ENCODE measurements at places on chromosomes 3 and 15.
A peak's percentile ranks its signal among the peaks of the same experiment; 100 is the strongest.

DNA sequence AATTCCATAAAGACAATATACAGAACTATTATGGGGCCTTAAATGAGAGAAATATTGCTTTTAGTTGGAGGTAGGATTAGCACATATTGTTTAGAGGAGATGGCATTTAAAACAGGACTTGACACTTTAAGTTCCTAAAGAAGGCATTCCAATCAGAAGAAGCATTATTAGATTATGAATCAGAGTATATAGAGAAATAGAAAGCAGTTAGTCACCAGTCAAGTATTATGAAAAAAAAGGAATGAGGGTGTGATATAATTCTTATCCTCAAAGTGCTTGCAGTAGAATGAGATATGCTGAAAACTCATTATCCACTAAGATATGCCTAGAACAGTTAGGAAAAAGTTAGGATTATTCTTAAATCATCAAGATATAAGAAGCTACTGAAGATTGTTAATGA lies 456.2 kb downstream of the ZNF385D start:
- no peak for DNase-seq

DNA sequence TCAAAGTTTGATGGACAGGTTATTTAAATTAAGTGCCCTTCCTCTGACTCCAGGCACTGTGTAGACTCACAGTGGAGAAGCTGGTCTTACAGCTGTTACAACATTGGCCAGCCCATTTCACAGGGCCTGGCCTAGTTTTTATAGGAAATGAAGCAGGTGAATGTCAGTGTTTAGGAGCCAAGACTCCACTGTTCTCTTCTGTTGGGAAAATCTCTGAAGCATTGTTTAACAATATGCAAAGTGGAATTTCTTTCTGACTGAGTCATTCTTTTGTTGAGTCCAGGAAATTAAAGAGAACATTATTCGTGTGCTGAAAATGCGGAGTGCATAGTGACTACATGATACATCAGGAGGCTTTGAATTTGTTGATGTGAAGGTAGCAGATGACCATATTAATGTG lies 64.7 kb downstream of the ARRDC4 start:
- DNase-seq: peak; percentile 65

GRCh38 chr3:185916042-185916833 lies 21.6 kb downstream of the TRA2B start:
- DNase-seq: no peak

DNA sequence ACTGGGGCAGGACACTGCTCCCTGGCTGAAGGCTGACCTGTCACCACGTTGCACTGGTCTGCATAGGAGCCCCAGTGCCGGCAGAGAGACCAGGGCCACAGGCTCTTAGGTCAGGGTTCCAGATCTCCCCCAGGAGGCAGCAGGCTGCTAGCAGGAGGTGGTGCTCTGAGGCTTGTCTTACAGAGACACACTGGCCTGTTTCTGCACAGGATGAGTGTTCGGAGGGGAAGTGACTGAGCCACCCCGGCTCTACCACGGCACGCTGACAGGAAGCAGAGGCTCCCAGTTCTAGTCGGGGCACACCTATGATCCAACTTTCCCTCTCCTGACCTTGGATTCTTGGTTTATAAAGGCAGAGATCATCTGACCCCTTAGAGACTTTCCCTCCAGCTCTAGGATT lies 8.6 kb downstream of the FBXL22 start:
- DNase-seq: no peak

DNA sequence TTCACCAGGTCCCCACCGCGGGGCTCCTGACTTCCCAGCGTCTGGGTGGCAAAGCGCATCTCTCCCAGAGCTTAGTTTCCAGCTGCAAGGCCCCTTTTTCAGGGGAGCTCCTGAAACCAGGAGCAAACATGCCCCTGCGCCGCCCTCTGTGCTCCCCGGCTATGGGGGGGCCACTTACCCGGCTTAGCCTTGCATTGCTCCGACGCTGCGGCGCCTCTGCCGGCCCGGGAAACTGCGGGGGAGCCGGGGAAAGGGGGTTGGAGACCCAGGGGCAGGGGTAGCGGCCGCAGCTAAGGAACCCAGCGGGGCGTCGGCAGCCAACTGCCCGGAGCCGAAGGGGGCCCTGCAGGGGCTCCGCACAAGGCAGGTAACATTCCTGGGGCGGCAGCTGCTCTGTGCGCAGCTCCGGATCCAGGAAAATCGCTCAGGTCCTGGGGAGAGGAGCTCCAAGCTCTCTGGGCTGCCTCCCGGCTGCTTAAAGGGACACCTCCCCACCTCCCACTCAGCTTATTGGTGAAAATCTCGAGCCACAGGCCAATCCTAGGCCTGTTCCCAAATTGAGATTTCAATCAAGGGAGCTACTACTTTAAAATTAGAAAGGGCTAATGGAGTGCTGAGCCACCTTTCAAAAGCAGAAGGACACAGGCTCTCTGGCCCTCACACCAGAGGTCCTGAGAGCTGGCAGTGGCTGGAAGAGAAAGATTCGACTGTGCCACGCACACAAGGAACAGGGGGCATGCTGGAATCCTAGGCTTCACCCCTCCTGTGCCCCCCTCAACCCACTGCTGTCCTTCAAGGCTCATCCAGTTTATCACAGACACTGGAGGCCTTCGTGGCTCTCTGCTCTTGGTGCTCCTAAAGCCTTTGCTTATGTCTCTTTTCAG lies 42.7 kb upstream of the PRICKLE2 start:
- DNase-seq: no peak

DNA sequence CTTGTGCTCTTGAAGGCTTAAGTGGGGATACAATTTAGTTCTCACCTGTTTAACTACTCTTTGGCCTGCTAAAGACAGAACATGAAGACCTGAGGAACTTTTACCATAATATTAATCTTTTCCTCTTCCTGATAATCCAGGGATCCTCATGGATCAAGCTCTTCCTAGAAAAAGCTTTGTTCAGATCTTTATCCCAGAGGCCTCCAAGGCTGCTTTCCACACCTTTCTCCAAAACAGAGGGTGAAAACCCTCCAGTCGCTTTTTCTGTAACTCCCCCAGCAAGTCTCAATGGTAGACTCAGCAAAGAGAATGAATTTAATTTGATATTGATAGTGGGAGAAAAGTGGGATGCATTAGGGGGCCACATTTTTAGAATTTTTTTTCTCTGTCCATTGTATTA lies 203.6 kb downstream of the CGGBP1 start:
- DNase-seq: no peak

DNA sequence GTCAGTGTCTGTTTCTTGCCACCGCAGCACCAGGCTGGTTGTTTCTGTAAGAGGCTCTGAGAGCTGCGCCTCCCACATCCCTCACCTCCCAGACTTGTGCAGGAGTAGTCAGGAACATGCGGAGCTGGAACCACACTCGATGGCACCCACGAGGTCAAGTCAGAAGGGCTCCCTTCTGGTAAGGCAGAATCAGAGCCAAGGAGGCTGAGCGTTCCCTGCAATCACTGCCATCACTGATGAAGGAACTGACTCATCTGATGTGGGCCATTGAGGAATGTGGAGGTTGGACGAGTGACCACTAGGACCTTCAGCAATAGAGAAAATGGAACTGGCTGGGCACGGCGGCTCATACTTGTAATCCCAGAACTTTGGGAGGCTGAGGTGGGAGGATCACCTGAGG lies 35.7 kb upstream of the BLM start:
- DNase-seq: peak; percentile 54

DNA sequence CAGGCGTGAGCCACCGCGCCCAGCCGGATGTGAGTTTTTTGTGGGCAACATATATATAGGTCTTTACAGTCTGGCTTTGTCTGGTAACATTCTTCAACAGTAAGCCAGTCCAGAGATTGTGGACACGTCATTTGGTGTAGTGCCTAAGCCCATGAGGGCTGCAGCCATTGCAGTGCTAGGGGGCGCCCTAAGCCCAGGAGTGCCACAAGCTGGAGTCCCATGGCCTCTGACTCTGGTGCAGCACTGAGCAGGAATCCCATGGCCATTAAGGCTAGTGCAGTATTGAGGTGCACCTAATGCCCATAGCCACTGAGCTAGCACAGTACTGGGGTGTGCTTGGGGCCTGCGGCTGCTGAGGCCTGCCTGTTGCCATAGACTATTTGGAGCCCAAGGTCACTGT lies 136.4 kb upstream of the NDN start:
- DNase-seq: no peak

- no peak for DNase-seq
These were observed 86.9 kb downstream of the CRYGS start for GRCh38 chr3:186457236-186457635.

Measured in kidney epithelial cell (primary cell).